ACHN (cell line): ENCODE measurements at places on chromosomes 11 and 22.
A peak's percentile ranks its signal among the peaks of the same experiment; 100 is the strongest.

- DNase-seq = no peak
Measured at GRCh38 chr22:25404556-25404927, 159.9 kb upstream of the GRK3 start.

- DNase-seq = no peak
Measured at GRCh38 chr11:125335106-125335505, 161.0 kb downstream of the FEZ1 start.

- peak; percentile 15 for DNase-seq
Measured at GRCh38 chr11:44561275-44561805, 4.1 kb upstream of the CD82 start.

DNA sequence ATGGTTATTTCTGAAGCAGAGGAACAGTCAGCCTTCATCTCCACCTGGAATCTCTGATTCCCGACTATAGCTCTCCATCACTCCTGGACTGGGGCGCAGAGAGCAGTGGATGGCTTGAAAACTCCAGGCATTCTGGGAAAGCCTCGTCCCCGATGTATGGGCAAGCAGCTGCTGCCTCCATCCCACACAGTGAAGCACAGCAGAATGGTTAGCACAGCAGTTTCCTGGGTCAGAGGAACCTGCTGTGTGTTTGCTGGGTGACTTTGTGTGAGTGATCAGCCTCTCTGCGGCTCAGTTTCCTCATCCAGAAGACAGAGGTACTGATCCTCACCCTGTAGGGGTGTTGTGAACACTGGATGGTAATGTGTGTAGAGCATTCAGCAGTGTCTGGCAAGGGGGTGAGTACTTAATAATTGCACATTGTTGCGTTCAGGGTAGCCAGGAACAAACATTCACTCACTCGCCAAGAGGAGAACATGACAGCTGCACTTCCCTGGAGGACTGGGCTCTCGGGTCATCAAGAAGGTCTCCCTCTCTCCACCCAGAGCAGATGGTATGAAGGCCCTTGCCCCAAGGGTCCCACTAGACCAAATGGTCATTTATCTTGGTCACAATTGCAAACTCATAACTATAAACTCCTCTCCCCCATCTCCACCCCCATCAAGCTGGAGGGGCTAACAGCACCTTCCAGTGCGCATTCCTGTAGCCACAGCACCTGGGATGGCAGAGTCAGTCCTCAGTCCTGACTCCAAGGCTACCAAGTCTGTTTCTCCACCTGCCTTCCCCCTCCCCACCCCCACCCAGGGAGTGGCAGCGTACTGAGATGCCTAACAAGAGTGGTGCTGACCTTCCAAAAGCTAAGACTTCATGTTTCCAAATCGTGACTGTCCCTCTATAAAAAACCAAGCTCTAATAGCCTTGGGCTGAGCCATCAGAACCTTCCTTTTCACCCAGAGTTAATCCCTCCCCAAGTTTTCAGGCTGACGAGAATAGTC is 1.5 kb upstream of the CHST1 start:
- DNase-seq = no peak

- no peak for DNase-seq
Measured at GRCh38 chr11:73085189-73085875, 56.8 kb downstream of the FCHSD2 start.

DNA sequence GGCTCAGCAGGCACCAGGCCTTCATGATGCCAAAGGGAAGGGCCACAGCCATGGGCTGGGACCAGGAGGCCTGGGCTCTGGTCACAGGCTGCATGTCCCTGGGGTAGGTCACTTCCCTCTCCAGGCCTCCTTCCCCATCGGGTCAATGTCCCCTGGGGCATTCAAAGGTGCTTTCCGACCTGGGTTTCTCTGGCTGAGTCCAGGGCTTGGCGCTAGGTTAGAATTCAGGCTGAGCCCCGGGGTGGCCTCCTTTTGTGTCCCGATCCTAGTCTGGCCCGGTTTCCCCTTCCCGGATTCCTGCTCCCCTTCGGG is 12.2 kb downstream of the MAFF start:
- DNase-seq = no peak

- DNase-seq = no peak
Measured at GRCh38 chr11:66489636-66490035, 9.4 kb downstream of the DPP3 start.

- no peak for DNase-seq
Measured at GRCh38 chr11:623999-624704, 603 bp downstream of the CDHR5 start.

- no peak for DNase-seq
Measured at GRCh38 chr11:47340010-47340409, 12.5 kb downstream of the MYBPC3 start.
